ENCODE measurements at places on chromosomes 1 and 21.

DNA sequence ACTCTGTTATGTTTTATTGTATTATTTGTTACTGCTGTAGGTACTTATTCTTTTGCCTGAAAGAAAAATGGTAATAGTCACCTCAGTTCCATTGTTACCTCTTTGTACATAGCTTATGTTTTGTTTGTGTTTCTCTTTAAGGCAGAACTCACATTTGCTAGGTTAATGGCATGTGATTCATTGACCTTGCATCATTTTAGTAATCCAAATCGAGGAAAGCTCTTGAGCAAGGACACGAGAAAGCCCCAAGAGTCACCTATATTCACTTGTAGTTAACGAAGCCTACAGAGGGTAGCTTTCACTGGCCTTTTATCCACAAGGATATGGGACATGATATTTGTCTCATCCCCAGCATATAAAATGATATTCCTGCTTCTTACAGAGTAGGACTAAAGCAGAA, 1765.2 kb downstream of the NCAM2 start:
- DNase-seq = no peak

- no peak for DNase-seq
These were observed 164.2 kb upstream of the C1orf21 start for GRCh38 chr1:184222652-184223052.

GRCh38 chr1:245622332-245623014, 467.7 kb downstream of the KIF26B start:
- DNase-seq = no peak

DNA sequence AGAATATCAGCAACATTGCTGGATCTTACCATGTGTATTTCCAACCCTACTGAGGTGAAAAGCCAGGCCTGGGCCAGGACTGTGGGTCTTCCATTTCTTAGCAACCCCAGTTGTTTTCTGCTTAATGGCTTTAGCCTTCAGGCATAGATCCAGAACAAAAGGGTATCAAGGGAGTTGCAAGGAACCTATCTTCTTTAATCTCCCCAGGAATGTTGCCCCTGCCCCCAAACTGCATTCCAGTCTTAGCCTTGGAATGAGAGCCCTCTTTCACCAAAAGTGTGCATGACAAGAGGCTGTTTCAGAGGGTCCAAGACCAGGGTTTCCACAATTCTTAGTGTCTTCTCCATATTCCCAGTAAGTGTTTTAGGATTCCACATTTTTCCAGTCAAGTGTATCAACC, 87.9 kb upstream of the SOX13 start:
- DNase-seq = peak; percentile 74

GRCh38 chr1:184419350-184420161, 32.7 kb downstream of the C1orf21 start:
- DNase-seq = no peak

GRCh38 chr1:156959414-156959813, 39.0 kb downstream of the LRRC71 start:
- no peak for DNase-seq

DNA sequence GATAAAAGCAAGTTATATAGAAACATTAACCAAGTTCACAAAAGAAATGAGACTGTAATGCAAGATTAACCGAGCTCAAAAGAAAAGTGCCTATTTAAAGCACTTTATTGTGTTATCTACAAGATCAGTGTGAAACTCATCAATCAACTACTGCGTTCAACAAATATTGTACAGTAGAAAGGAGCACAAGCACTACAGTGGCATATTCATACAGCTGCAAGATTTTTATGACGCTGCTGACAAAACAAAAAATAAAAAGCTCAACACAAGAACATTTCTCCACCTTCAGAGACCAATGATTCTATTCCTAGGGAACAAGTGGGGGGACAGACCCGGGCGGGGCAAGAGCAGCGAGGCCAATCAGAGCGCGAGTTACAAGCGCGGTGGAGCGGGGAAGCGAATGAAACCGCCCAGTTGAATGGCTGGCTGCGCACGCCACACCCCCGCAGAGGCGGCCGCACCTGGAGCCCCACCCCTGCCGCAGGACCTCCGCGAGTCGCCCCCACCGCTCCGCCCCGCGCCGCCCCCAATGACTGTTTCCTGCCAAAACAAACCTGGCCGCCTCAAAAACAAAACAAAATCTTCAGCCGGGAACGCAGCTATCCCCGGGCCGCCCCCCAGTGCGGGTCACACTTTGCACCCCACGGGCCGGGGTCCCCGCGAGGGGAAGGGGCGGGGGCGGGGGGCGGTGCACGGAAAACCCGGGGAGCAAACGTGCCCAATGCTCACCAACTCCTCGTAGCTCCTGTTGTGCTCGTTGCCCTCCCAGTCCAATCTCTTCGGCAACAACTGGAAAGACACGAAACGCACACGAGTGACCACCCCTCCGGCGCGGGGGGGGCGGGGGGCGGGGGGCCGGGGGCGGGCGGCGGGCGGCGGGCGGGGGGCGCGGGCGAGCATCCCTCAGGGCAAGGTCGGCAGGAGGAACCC, 1.1 kb downstream of the BRWD1 start:
- peak; percentile 85 for DNase-seq

Measured in neuronal stem cell (in vitro differentiated cells).